ENCODE measurements at places on chromosomes 1 and 21.

- no peak for DNase-seq
These were observed 10.7 kb upstream of the GPR153 start for GRCh38 chr1:6271554-6271953.

DNA sequence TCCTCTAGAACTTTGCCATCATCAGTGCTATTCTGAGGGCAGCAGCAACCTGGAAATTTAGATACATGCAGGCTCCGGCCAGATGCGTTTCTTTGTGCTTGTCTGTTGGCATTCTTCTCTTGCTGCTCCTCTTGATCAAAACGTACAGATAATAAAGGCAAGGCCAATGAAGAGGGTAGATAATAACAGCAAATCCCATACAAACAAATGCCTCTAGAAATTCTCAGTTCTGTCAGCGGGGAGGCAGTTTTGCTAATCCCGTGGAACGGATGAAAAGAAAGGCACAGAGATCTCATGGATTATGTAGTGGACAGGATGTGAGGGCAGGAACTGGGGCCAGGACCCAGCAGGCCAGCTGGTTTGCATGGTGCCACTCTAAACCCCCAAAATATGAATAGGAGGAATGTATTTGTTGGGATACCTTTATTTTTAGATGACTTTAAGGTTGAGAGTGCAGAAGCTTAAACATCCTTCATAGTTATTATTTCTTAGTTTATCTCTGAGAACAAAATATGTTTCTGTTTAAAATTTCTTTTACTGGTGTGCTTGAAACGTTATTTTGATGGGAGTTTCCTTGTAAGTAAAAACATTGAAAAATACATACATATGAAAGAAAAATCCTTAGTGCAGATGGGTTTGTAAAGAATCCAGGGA lies 1.5 kb downstream of the ITSN1 start:
- DNase-seq, result no peak

DNA sequence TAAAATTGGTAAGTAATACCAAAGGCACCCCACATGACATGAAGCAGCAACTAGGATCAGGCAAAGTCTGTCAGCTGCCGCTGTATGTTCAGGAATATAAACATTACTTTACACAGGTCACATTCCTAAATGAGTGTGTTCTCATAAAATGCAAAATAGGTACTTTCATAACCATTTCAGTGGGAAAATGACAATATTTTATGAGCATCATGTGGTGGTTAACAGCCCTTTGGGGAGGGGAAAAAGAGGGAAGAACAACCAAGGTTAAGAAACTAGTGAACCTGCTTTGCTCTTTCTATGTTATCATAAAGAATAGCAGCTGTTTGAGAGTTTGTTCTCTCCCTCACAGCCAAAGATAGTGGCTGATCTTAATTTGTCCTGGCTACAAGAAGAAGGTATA lies 105.4 kb upstream of the LBR start:
- DNase-seq, result no peak

GRCh38 chr21:33265664-33266049 lies 510 bp upstream of the IL10RB start:
- no peak for DNase-seq

- no peak for DNase-seq
These were observed 28.2 kb upstream of the KHDRBS1 start for GRCh38 chr1:31985430-31985829.

DNA sequence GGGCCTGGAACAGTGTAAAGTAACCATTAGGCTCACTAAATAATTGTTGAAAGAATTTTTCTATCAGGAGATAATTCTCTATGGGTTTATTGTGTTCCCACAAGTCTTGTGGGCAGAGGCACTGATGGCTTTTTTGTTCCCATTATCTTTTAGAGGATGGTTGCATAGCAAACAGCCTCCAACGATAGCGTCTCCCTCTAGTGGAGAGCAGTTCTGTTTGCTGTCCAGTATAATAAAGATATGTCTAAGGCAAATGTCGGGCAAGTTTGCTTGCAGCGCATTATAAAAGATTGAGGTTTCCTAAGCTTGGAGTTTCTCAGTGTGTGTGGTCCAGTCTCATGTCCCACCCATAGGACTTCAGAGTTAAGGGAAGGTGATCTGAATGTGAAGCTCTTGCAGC lies 1.3 kb upstream of the SLC6A17 start:
- peak; percentile 40 for DNase-seq

GRCh38 chr21:41759926-41760325 lies 6.9 kb downstream of the RIPK4 start:
- DNase-seq, result no peak

- DNase-seq, result peak; percentile 67
These were observed 177.7 kb downstream of the ADSS2 start for GRCh38 chr1:244273845-244274619.

Data from H54 (cell line).